ENCODE measurements at places on chromosomes 5 and 9.

- H3K4me1 ChIP-seq: peaks cover 80% of the 10 kb centered on the region
- peaks cover 61% of the 10 kb centered on the region for H3K36me3 ChIP-seq
- no peaks in the 10 kb centered on the region for H3K27me3 ChIP-seq
- DNase-seq: peak; percentile 41
- H3K4me3 ChIP-seq: peak overlapping the region; percentile 61
These were observed 122.3 kb downstream of the GNAQ start for GRCh38 chr9:77909306-77909705.

GRCh38 chr5:94024101-94024500 is 282.7 kb upstream of the POU5F2 start:
- no peaks in the 10 kb centered on the region for H3K4me1 ChIP-seq
- no peak overlapping the region for H3K4me3 ChIP-seq
- DNase-seq: no peak
- no peak overlapping the region for H3K27ac ChIP-seq
- H3K36me3 ChIP-seq: peaks cover 20% of the 10 kb centered on the region
- H3K27me3 ChIP-seq: no peaks in the 10 kb centered on the region

GRCh38 chr5:172637740-172638139 is 3.3 kb upstream of the NEURL1B start:
- H3K4me3 ChIP-seq: no peak overlapping the region
- peaks cover 27% of the 10 kb centered on the region for H3K27me3 ChIP-seq
- peaks cover 6% of the 10 kb centered on the region for H3K4me1 ChIP-seq
- H3K27ac ChIP-seq: no peak overlapping the region
- no peaks in the 10 kb centered on the region for H3K36me3 ChIP-seq

GRCh38 chr5:36585701-36586100 is 20.7 kb upstream of the SLC1A3 start:
- no peak overlapping the region for H3K4me3 ChIP-seq
- no peaks in the 10 kb centered on the region for H3K36me3 ChIP-seq
- no peak overlapping the region for H3K27ac ChIP-seq
- no peak for DNase-seq
- no peaks in the 10 kb centered on the region for H3K4me1 ChIP-seq

DNA sequence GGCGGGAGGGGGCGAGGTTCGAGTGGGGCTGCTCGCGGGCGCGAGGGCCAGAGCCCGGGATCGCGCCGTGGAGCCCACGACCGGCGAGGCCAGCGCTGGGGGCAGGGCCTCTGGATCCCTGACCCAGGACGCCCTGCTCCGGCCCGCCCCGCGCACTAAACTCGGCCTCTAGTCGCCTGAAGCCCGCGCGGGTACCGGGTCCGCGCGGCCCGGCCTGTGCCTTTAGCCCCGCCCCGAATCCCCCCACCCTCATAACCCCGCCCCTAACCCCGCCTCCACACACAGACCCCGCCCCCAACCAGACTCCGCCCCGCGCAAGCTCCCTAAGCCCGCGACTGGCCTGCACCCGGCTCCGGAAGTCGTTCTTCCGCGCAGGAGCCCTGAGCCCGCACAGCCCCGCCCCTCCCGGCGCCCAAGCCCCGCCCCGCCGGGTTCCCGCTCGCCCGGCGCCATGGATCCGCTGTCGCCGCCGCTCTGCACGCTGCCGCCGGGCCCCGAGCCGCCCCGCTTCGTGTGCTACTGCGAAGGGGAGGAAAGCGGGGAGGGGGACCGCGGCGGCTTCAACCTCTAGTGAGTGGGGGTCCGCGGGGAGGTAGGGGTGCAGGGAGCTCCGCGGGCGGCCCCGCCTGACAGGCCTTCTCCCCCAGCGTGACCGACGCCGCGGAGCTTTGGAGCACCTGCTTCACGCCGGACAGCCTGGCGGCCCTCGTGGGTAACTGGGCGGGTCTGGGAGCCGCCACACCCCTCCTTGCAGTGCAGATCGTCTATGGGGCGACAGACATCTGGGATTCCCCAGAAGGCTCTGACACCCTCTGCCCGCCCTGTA is at the start of gene PAXX:
Gene PAXX (plus strand): TSS at position 430 of the 826 bp plus-strand sequence. CDS start 22 bp downstream, at position 452.
- peak within 1 kb of the TSS; percentile 83 for H3K4me3 ChIP-seq
- peaks cover 17% of the 10 kb centered on the region for H3K27me3 ChIP-seq
- H3K27ac ChIP-seq: peak within 1 kb of the TSS; percentile 77
- peak; percentile 93 for DNase-seq

DNA sequence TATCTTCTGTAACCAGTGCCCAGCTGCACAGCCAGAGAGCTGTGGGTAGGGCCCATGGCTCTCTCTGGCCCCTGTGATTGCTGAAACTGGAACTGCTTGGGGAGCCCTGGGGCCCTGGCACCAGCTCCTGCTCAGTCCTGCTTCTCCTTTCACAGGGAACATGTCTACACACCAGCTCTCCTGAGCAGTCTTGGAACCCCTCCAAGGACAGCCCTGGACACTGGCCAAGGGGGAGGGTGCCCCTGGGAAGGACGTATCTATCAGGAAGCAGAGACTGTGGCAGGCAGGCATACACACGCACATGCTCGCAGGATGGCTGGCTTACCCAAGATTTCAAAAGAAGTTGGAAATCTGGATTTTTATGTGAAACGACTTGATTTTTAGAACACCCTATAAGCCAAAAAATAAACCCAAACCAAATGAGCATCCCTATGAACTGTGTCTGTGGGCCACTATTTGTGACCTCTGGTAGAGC is 8.8 kb upstream of the TRAF1 start:
- H3K27ac ChIP-seq: peak overlapping the region; percentile 80

DNA sequence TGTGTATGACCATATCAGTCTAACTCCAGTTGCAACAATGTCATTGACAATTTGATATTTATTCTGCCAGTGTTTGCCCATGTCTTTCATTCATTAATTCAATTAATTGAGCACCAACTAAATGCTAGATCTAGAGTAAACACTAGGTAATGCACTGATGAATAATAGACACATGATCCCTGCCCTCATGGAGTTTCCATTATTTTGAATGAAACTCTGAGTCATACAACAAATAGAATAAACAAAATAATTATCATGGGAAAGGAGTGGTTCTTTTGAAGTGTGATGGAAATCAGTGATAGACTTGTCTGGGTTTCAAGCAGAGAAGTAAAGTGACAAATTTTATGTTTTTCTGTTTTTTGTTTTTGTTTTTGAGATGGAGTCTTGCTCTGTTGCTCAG is 4.6 kb downstream of the ARHGEF37 start:
- H3K36me3 ChIP-seq: no peaks in the 10 kb centered on the region
- peaks cover 9% of the 10 kb centered on the region for H3K4me1 ChIP-seq
- H3K27me3 ChIP-seq: no peaks in the 10 kb centered on the region
- DNase-seq: no peak
- no peak overlapping the region for H3K4me3 ChIP-seq

DNA sequence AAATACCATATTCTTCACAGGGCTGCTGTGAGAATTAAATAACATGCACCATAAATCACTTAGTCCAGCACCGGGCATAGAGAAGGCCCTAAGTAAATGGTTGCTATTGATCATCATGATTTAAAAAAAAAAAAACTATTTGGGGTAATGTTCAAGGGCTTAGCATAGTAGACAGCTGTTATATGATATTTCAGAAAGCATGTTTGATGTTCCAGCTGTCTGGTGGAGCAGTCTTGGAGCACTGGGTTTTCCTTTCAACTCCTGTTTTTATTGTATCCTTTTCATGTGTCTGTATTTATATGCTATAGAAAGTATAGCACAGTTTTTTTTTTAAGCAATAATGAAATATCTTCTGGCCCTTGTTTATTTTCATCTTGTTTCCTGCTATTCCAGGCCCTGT is 28.0 kb upstream of the TOMM5 start:
- no peak for DNase-seq
- H3K4me1 ChIP-seq: no peaks in the 10 kb centered on the region
- H3K27me3 ChIP-seq: peaks cover 6% of the 10 kb centered on the region
- no peak overlapping the region for H3K27ac ChIP-seq
- no peaks in the 10 kb centered on the region for H3K36me3 ChIP-seq

DNA sequence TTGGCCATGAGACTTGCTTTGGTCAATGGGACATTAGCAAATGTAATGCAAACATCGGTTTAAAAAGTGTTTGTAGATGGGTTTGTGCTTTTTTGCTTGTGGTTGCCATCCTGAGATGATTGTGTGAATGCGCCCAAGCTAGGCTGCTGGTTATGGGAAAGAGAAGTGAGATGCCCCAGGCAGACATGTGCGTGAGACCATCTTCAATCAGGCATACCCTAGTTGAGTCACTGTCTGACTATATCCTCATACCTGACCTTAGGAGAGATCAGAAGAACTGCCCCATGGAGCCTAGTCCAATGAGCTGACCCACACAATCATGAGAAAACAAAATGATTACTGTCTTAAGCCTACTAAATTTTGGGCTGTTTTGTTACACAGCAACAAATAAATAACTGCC is 36.8 kb upstream of the ZNF608 start:
- no peaks in the 10 kb centered on the region for H3K27me3 ChIP-seq
- H3K4me1 ChIP-seq: no peaks in the 10 kb centered on the region
- no peak overlapping the region for H3K27ac ChIP-seq
- H3K36me3 ChIP-seq: no peaks in the 10 kb centered on the region
- DNase-seq: no peak
- H3K4me3 ChIP-seq: no peak overlapping the region

- no peak for DNase-seq
- H3K36me3 ChIP-seq: peaks cover 18% of the 10 kb centered on the region
- H3K27me3 ChIP-seq: no peaks in the 10 kb centered on the region
These were observed 23.7 kb downstream of the SLC22A5 start for GRCh38 chr5:132392978-132393825.

DNA sequence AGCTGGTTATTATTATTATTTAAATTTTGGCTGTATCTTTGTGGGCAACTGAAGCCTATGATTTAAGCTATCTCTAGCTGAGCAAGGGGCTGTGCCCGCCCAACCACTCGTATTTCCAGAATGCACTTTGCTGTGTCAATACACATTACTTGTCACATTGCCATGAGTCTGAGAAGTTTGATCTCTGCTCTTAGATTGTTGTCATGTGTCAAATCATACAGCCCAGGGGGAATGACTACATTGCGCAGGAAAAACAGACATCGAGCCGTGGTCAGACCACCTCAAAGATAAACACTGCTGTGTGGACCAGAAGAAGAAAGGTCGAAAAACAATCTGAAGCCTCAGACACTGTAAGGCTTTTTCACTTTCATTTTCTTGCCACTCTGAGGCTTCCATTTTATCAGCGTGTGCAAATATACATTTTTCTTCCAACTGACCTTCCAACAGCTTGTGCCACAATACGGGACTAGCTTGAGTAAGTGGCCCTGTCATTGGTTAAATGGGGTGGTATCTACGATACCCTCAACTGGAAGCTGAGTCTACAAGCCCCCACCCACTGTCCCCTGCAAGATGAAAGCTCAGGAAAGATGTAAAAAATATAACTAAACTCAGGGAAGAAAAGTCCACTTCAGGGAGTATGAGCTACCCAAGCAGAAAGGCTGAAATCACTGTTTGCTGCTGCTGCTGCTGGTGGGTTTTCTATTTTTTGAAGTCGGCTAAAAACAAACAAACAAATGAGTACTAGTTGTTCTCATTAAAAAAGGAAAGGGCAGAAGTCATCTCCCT is 603.0 kb downstream of the BNC2 start:
- no peak for DNase-seq
- peaks cover 5% of the 10 kb centered on the region for H3K4me1 ChIP-seq
- no peak overlapping the region for H3K4me3 ChIP-seq
- H3K27me3 ChIP-seq: no peaks in the 10 kb centered on the region
- no peak overlapping the region for H3K27ac ChIP-seq
- H3K36me3 ChIP-seq: no peaks in the 10 kb centered on the region

DNA sequence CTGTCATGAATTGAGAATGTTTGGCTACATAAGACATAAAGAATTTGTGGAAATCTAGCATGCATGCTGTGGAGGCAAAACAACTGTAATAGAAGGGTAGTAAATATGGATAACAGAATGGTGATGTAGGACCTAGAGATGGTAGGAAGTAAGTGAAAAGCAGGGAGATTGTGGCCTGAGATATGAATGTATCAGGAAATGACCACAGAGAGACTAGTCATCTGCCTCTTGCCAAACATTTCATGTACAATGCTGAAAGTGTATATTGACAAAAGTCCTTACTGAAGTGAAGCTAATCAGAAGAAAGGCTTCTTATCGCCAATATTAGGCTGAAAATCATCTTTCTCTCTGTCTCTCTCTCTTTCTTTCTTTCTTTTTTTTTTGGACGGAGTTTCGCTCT is 873.1 kb upstream of the CTNND2 start:
- DNase-seq: no peak
- H3K4me3 ChIP-seq: no peak overlapping the region
- no peak overlapping the region for H3K27ac ChIP-seq

DNA sequence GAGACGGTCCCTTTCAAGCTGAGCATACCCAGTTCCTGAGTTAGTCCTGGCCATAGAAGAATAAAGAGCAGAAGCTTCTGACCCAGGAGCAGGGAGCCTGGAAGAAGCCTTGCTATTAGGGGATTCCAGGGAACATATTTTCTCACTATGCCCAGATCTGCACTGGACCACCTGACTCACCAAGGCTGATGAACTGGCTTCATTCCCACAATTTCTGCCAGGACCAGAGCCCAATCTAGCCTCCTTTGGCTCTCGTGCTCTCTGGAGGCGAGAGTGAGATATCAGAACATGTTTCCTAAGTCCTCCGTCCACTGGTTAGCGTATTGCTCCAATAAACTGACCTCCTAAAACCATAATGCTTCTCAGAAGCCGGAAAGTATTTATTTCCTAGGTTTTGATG is 9.9 kb downstream of the GABBR2 start:
- no peak for DNase-seq
- no peaks in the 10 kb centered on the region for H3K36me3 ChIP-seq
- H3K4me3 ChIP-seq: no peak overlapping the region

GRCh38 chr5:132865668-132866341 is 464 bp downstream of the GDF9 start:
- peak overlapping the region; percentile 100 for H3K27ac ChIP-seq
- H3K4me1 ChIP-seq: peaks cover 22% of the 10 kb centered on the region
- no peak for DNase-seq
- H3K27me3 ChIP-seq: peaks cover 8% of the 10 kb centered on the region

- no peaks in the 10 kb centered on the region for H3K36me3 ChIP-seq
- H3K27me3 ChIP-seq: no peaks in the 10 kb centered on the region
- H3K27ac ChIP-seq: no peak overlapping the region
- DNase-seq: no peak
- no peak overlapping the region for H3K4me3 ChIP-seq
These were observed 522.9 kb upstream of the ARRDC3 start for GRCh38 chr5:91906027-91906426.

DNA sequence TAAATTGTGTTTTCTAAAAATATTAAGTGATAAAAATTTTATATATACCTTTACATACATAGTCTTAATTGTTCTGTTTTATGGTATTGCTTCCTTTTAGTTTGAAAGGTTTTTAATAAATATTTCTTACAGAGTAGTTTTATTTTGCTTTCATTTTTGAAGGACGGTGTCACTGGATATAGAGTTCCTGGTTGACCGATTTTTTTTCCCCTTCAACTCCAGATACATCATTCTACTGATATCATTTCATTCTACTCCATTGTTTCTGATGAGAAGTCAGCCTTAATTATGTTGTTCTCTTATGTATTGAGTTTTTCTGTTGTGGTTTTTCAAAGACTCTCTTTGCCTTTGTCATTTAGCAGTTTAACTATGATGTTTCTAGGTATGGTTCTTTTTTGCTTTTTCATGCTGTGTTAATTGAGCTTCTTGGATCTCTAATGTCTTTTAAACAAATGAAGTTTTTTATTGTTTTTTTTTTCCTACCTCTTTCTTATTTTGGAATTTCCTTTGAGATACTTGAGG is 30.4 kb downstream of the MTREX start:
- H3K4me3 ChIP-seq: peak overlapping the region; percentile 40
- H3K27ac ChIP-seq: peak overlapping the region; percentile 55
- peaks cover 14% of the 10 kb centered on the region for H3K4me1 ChIP-seq

- peaks cover 82% of the 10 kb centered on the region for H3K4me1 ChIP-seq
- peaks cover 54% of the 10 kb centered on the region for H3K36me3 ChIP-seq
- H3K4me3 ChIP-seq: peak overlapping the region; percentile 70
- DNase-seq: no peak
These were observed 8.0 kb downstream of the GLIPR2 start for GRCh38 chr9:36144309-36145232.
